Fibroblast of skin of left biceps (primary cell): ENCODE measurements at places on chromosomes 2 and 18.

DNA sequence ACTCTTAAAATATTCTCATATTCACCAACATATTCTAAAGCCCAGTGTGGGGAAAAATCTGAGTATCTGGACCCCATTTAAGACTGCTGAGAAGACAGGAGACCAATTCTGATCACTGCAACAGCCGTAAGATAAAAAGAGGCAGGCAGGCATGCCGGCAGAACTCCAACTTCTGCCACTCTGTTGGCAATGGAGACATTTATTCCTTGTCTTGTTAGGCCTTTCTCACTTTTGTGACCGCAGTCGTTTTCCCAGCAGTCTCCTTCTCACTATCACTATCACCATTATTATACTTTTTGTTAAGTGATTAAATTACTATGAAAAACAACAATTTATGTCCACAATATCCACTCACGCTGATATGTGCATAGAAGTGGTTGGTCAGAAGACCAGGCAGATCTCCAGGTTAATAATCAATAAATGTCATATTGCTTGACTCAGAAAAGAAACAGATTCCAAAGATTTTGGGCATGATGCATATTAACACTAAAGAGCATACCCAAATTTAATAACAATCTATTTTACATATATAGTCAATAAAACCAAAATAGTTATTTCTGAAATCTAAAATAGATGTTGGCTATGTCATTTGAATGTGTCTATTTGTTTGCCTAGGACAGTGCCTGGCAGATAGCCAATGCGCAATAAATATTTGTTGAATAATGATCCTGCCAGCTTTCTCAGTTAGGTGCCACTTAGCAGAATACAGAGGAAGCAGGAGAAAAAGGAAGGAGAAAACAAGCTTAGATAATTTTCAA is 38.2 kb downstream of the SESTD1 start:
- DNase-seq = no peak

GRCh38 chr18:6487968-6488367 is 73.3 kb upstream of the L3MBTL4 start:
- no peak for DNase-seq

DNA sequence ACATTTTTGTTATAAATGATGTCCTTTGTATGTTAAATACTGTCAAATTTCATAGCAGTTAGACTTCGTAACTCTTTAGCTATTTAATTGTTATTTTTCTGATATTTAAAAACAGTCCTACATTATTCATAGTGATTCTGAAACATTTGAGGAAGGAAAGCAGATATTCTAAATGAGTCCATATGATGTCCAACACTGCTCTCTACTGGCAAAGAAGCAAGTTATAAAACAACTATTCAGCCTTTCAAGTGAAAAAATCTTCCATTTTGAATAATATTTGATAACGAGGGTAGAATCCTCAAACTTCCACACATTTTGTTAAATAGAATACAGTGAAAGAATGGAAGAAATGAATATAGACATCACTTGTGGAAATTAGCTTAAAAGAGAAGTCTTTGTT is 220.8 kb downstream of the GULP1 start:
- no peak for DNase-seq

- no peak for DNase-seq
Measured at GRCh38 chr2:198146346-198146940, 342.1 kb downstream of the PLCL1 start.

DNA sequence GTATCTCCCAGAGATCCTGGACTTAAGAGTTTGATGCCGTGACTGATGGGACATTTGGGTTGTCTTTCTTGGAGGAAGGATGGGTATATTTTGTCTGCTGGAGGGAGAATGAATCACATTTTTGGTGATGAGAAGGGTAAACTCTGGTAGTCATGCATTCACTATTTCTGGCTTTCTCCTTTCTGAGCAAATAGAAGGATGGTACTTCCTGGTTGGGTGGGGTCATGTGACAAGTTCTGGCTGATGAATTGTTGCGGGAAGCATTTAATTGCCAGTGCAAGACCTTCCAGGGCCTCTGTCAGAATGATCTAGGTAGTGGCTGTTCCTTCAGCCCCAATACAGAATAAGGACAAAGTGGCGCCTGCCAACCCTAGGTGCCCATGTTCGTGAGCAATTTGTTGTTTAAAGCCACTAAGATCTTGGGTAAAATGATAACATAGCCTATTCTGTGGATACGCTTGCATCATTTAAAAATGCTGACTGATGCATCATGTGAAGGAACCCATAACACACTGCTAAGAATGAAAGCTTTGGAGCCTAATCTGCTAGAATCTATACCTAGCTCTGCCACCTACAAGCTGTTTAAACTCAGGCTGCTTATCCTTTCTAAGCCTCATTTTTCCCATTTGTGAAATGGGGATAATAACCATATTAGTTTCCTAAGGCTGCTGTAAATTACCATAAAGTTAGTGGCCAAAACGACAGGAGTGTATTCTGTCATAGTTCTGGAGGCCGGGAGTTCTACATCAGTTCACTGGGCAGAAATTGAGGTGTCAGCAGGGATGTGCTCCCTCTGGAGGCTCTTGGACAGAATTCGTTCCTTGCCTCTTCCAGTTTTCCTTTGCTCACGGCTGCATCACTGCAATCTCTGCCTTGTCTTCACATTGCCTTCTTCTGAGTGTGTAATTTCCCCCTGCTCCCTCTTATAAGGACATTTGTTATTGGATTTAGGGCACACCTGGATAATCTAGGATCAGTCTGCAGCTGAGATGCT is 281.3 kb downstream of the AGPS start:
- DNase-seq = no peak

GRCh38 chr2:64582774-64583340 is 58.7 kb downstream of the AFTPH start:
- no peak for DNase-seq

DNA sequence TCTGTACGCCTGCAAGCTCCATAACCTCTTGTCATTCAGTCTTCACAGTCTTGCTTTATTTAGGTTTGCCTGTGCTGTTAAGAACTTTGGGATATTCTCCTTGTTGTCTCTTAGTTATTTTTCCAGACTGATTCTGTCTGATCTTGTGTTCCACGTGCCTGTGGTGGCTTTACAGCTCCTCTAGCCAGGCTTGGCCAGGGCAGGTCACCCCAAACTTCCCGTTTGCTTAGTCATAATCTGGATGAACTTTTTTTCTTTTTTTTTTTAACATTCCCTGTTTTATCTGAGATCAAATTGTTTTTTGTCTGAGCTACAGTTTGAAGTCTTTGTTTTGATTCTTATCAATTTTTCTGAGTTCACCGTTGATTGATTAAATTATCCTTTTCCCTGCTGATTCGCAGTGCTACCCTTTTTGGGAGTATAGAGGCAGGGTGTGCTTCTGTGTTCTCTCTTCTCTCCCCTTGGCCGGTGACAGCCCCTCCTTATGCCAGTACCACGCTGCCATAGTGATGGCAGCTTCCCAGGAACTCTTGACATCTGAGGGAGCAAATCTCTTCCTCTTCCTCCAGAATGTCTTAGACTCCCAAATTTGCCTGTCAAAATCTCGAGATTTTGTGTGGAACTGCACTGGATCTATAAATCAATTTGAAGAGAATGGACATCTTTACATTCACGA is 2.5 kb downstream of the SP100 start:
- DNase-seq = no peak

DNA sequence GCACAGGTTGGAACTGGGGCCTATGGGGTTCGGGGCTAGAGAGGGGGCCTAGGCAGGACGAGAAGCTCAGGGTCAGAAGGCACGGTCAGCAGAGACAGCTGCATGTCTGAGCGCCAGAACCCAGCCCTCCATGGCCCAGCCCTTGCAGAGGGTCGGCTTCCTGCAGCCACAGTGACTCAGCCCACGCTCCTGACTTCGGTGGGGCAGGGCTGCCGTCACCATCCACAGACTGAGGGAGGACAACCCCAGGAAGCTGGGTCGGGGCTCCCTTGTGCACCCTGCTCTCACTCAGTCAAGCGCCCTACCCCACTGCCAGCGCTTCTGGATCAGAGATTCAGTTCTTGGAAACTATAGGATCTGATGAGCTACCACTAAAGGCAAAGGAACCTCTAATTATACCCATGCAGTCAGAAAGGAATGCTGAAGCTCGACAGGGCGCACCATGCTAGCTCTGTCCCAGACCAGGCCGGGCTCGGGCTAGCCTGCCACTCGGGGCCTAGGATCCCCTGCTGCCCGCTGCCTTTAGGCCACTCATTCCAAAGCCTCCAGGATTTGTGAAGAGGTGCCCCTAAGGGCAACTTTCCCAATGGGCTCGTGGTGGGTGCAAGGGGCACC is 3.0 kb downstream of the ACTR1B start:
- no peak for DNase-seq

DNA sequence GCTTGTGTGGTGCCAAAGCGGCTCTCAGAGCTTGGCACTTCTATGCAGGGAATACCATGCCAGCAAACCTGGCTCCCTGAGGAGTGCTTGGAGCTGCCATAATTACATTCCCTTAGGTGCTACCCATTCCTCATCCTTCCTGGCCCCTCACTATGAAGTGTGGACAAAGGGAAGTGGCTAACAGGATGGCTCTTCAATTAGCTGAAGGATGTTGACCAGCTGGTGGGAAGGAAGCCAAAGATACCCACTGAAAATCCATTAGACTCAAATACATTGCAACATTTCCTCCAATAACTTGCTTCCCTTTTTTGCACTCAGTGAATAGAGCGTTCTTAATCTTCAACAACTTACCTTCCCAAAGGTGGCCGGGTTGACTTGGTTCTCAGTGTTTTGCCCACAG is 8.5 kb downstream of the RFX8 start:
- no peak for DNase-seq

GRCh38 chr2:148719941-148720436 is 75.4 kb downstream of the EPC2 start:
- DNase-seq = no peak

GRCh38 chr2:207724113-207724512 is 12.7 kb downstream of the CCNYL1 start:
- DNase-seq = no peak

GRCh38 chr18:45658756-45659155 is 43.5 kb downstream of the SLC14A2 start:
- DNase-seq = no peak
